Activated CD4-positive, alpha-beta T cell treated with anti-CD3 and anti-CD28 coated beads for 36 hours (primary cell): ENCODE measurements at places on chromosomes 3 and 15. TPM values are rescaled to one million over a fixed set of nuclear protein-coding genes. Genes with fewer than 3 reads are reported as not detected.
A peak's percentile ranks its signal among the peaks of the same experiment; 100 is the strongest.

DNA sequence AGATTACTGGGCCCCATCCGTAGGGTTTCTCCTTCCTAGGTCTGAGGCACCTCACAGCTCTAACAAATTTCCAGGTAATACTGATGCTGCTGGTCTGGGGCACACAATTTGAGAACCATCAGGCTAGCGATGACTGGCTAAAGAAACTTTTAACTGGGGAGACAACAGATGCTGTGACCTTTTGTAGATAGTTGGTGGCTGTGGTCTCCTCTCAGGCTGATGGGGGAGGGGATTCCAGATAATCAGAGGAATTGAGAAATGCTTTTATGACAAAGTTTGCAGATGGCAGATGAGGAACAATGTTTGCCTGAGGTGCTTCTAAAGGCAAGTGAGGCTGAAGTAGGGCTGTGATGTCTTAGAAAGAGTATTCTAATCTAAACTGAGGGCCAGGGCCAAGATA is 13.8 kb upstream of the CCR9 start:
- DNase-seq: no peak

DNA sequence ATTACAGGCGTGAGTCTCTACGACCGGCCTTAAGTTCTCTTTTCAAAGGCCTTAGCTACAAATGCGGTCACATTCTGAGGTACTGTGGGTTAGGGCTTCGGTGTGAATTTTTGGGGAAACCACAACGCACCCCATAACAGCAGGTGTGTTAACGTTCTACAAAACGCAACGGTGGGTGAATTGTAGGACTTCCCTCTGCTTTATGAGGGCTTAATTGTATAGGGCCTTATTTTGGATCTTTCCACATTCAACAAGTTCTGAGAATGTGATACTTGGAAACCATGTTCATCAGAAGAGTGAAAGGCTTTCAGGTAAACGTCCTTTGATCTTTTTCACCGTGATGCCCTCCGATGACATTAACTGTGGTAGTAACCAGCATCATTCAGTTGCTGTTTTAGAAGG is 998.6 kb upstream of the CFAP20DC start:
- DNase-seq: peak; percentile 65

GRCh38 chr3:127689266-127689860 is 16.6 kb downstream of the ABTB1 start:
- DNase-seq: no peak

GRCh38 chr15:49988766-49989165 is 130.3 kb downstream of the ATP8B4 start:
- no peak for DNase-seq

DNA sequence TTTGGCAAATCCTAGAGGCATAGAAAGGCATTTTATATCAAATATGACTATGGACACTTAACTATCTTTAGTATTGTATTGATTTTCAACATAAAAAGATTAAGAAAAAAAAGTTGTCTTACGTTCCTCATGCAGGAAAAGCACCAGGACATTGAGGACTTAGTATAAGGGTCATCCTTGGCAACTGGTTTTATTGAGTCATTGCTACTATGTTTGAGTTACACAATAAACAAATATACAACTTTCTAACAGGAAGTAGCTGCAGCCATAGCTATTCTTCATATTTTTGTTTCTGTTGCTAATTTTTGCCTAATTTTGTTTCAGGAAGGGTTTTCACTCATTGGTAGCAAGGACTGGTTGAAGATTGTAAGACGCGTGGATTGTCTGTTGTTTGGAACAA is 93.0 kb downstream of the NPTN start:
- no peak for DNase-seq

- no peak for DNase-seq
Measured at GRCh38 chr3:18751514-18751913, 326.4 kb upstream of the SATB1 start.

GRCh38 chr3:112847692-112848091 is 1.0 kb upstream of the CD200R1L start:
- DNase-seq: peak; percentile 29

- no peak for DNase-seq
Measured at GRCh38 chr3:43685921-43686320, 4.8 kb upstream of the ABHD5 start.

GRCh38 chr3:56836276-56837163 is 34.8 kb upstream of the ARHGEF3 start:
- DNase-seq: no peak

GRCh38 chr3:7710284-7710683 is 791.3 kb upstream of the LMCD1 start:
- DNase-seq: peak; percentile 6

DNA sequence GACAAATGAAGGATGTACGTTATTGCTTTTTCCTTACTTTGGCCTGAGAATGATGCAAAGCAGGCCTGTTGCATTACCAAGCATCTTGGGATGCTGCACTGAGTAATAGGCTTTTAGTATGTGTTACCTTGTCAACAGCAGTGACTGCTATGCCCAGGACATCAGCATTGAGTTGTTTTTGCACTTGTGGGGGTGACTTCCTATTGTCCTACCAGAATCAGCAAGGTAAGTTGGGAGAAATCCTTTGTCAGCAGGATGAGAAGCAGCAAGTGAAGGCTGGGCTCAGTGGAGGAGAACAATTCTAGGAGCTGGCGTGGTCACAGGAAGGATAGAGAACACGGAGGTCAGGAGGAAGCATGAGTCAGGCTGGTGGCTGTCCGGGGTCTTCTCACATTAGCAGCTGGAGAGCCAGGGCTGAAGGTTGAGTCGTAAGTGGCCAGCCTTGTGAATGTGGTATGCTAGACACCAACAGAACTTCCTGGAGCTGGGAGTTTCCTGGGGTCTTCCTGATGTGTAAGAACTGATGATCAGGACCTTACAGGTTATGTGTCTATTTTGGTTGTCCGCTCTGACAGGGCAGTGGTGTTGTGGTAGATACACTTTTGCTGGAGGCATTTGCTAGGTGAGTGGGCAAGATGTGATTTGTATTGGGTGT is 142.7 kb downstream of the FNDC3B start:
- no peak for DNase-seq

- no peak for DNase-seq
Measured at GRCh38 chr3:192933259-192933658, 15.6 kb upstream of the MB21D2 start.

DNA sequence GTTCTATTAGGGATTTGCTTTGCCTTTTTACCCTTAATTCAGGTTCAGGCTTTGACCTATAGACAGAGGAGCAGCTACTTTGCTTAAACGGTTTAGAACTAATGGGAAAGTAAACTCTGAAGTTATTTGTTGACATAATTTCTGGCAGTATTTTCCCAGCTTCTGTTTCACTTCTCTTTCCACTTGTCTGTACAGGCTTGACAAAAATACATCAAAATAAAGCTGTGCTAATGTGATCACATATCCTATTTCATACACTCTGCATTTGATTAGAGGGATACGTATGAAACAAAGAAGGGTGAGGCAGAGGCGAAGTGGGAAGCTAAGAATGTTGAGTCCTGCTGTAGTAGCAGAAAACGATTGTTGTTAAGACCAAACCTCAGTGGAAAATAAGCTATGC is 389.1 kb upstream of the RARB start:
- no peak for DNase-seq

- no peak for DNase-seq
Measured at GRCh38 chr15:50280271-50280670, 14.7 kb upstream of the HDC start.

DNA sequence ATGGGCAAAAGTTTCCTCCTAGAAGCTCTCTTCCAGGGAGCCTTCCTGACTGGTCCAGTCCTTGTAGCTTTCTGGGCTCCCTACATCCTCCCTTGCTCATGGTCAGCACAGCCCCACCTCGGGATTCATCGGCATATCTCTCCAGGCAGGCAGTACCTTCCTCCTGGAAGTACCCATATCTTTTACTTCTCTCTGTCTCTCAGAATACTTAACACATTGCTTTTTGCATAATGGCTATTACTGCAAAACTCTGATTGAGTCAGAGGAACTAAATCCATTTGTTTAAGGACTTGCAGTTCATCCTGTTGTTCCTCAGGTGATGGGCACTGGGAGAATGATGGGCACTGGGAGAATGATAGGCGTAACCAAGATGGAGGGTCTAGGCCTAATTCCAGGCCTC is 13.8 kb upstream of the ZBTB38 start:
- DNase-seq: no peak

GRCh38 chr3:158091531-158091930 is 14.7 kb downstream of the SHOX2 start:
- DNase-seq: no peak

GRCh38 chr15:90178468-90179435 is 22.4 kb upstream of the SEMA4B start:
- no peak for DNase-seq

- no peak for DNase-seq
Measured at GRCh38 chr3:126146034-126146433, 34.4 kb downstream of the ALDH1L1 start.

- DNase-seq: no peak
Measured at GRCh38 chr3:140994316-140994715, 52.7 kb downstream of the SLC25A36 start.

- peak; percentile 32 for DNase-seq
Measured at GRCh38 chr3:12286927-12287726, 1.7 kb upstream of the PPARG start.

GRCh38 chr15:77282333-77282732 is 137.6 kb downstream of the PEAK1 start:
- DNase-seq: no peak

GRCh38 chr15:91471468-91471867 is 371.4 kb downstream of the SV2B start:
- peak; percentile 24 for DNase-seq

DNA sequence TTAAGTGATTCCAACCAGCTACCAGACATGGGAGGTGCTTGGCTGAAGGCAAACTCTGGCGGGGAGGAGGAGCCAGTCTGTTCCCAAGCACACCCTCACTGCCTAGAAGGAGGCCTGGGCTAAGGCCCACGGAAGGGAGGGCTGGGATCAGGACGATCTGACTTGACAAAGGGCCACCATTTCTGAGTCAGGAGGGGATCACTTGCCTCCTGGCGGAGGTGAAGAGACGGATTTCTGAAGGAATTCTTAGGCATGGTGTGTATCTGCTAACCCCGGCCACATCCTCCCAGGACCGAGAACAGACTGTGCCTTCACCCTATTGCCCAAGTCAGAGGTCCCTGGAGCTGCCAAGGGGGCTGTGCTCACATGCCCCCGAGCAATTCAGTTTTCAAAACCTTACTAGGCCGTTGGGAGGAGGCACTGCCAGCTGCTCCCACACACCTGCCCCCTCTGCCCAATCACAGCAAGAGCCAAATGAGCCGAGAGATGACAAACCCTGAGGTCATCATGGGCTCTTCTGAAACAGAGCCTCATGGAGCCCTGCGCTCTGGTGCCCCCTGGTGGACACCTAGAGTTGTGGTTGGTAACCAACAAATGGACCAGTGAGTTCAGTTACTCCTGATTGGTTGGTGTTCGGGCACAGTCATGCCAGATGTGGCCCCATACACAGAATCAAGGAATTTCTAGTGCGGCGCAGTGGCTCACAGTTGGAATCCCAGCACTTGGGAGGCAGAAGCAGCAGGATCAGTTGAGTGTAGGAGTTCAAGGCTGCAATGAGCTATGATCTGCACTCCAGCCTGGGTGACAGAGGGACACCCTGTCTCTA is 6.5 kb upstream of the TNK2 start:
- DNase-seq: peak; percentile 99

GRCh38 chr3:179504371-179504770 is 53.1 kb upstream of the GNB4 start:
- no peak for DNase-seq

GRCh38 chr15:39239562-39239961 is 341.3 kb upstream of the THBS1 start:
- no peak for DNase-seq

GRCh38 chr15:72732086-72732485 is 46.1 kb downstream of the BBS4 start:
- DNase-seq: no peak

GRCh38 chr3:146157325-146158060 is 3.5 kb downstream of the PLOD2 start:
- no peak for DNase-seq

DNA sequence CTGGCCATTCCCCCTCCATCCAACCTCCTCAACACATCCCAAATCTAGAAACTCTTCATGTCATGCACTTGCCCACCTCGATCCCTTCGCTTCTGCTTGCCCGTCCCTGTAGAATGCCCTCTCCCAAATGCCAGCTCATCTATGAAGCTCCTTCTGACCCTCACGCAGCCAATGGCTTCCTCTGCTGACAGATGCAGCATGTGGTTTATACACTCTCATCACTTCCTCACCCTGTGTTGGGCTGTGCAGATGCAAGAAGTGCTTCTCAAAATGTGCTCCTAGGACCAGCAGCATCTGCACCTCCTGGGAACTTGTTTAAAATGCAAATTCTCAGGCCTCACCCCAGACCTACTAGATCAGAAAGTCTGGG is 51.7 kb downstream of the SEMA5B start:
- peak; percentile 27 for DNase-seq

DNA sequence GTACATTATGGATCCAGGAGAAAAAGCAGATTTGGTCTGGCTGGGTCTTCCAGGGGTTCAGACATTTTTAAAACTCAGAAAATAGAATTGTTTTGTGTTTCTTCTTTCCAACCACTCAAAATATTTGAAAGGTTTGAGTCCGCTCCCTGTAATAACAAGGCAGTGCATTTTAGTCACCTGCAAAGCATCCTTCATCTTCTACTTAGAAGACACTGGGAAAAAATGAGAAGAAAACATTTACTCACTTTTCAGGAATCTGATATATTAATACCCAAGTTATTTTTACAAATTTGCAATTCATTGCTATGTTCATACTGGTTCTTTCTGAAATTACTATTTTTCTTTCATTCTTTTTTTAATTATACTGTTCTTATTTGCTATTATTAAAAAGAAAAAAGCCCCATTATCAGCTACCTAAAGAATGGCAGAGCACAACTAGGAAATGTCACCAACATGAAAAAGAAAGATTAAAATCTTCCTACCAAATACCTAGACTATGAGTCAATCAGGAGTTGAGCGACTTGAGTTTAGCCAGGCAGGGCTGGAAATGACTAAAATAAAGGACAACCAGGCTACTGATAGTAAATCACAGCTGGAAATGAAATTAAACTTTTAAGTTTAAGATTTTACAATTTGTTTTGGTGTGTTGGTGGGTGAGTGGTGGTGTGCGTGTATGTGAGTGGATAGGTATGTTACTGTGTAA is 280.3 kb upstream of the THBS1 start:
- DNase-seq: no peak

GRCh38 chr15:91895051-91895450 is 41.5 kb downstream of the SLCO3A1 start:
- DNase-seq: no peak

- no peak for DNase-seq
Measured at GRCh38 chr3:141246958-141247301, 15.3 kb downstream of the PXYLP1 start.

ROPN1B gene
- total RNA-seq: not detected

TTC14 gene
- 38.0 TPM for total RNA-seq

ITIH1 gene
- not detected for total RNA-seq

WDR49 gene
- not detected for total RNA-seq

TGM4 gene
- not detected for total RNA-seq

MEGF11 gene
- not detected for total RNA-seq

SIDT1 gene
- 19.7 TPM for total RNA-seq

ABHD5 gene
- 8.6 TPM for total RNA-seq

C3orf22 gene
- not detected for total RNA-seq

ANKRD34C gene
- not detected for total RNA-seq

SMCO1 gene
- not detected for total RNA-seq

ADCY5 gene
- not detected for total RNA-seq

LSAMP gene
- not detected for total RNA-seq

THPO gene
- not detected for total RNA-seq

GATM gene
- total RNA-seq: 2.5 TPM

SLC6A1 gene
- total RNA-seq: not detected

PLAAT1 gene
- not detected for total RNA-seq
